ENCODE measurements at places on chromosomes 11 and 22.

DNA sequence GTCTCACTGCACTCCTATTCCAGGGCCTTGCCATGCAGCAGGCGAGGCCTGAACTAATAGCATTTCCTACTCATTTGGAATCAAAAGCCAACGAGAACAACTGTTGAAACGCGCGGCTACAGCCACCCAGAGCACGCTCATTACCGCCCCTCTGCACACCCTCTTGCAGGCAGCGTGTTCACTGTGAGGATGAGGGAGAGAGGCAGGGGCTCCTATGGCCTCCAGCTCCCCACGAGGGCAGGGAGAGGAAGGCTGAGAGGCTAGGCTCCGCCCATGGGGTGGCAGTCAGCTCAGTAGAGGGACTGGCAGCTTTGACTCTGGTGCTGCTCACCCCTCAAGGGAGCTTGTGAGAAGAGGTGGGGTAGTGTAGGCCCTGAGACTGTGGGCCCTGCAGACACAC is 26.2 kb downstream of the LMO1 start:
- no peak for DNase-seq

DNA sequence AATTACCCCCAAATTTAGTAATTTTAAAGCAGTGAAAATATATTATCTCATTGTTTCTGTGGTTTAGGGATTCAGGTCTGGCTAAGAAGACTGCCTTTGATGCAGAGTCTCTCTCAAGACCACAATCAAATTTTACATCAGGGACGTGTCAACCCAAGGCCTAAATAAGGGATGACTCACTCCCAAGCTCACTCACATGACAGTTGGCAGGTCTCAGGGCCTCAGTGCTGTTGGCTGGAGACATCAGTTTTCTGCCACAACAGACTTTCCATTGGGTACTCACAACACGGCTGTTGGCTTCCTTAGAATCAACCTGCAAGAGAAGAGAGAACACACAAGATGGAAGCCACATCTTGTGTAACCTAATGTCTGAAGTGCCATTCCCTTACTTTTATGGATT is 377.3 kb downstream of the FAM181B start:
- DNase-seq = no peak

- no peak for DNase-seq
Observed at GRCh38 chr22:45434981-45435380, 21.5 kb downstream of the RIBC2 start.

GRCh38 chr11:104623518-104623917 is 274.7 kb downstream of the CASP12 start:
- DNase-seq = no peak

GRCh38 chr22:31367426-31367825 is 21.3 kb upstream of the PATZ1 start:
- no peak for DNase-seq

DNA sequence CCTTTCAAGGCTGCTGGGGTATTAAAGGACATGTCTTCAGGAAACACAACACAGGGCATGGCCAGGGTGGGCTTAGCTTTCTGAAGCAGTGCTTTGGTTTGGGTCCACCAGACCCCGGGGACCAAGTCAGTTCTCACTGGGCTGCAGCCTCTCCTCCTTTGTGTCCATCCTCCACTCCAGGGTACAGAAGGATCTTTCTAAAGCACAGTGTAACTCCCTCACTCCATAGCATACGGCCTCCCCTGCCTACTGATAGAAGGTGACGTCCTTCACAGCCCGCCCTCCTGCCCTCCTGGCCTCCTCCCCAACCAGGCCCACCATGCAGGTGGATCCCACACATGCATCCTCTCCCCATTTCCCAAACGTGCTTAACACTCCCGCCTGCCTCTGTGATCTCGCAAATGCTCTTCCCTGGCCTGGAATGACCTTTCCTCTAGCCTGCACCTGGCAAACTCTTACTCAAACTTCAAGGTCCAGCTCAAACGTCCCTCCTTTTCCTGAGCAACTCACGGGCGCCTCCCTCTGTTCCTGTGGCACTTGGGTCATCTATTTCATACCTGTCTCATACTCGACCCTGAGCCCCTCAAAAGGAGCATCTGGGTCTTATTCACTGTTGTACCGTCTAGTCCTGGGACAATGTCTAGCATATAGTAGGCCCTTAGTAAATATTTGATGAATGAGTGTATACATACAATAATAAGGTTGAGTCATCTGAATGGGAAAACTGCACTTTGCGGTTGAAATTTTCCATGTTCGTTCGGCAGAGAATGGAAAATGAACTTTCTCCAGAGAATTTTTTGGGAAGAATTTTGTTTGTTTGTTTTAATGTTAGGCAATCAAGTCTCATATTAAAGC is 187.7 kb downstream of the EFCAB6 start:
- DNase-seq = no peak

GRCh38 chr22:42500836-42501179 is 18.8 kb downstream of the RRP7A start:
- DNase-seq = no peak

GRCh38 chr11:68840661-68841653 is 759 bp downstream of the CPT1A start:
- DNase-seq = no peak

DNA sequence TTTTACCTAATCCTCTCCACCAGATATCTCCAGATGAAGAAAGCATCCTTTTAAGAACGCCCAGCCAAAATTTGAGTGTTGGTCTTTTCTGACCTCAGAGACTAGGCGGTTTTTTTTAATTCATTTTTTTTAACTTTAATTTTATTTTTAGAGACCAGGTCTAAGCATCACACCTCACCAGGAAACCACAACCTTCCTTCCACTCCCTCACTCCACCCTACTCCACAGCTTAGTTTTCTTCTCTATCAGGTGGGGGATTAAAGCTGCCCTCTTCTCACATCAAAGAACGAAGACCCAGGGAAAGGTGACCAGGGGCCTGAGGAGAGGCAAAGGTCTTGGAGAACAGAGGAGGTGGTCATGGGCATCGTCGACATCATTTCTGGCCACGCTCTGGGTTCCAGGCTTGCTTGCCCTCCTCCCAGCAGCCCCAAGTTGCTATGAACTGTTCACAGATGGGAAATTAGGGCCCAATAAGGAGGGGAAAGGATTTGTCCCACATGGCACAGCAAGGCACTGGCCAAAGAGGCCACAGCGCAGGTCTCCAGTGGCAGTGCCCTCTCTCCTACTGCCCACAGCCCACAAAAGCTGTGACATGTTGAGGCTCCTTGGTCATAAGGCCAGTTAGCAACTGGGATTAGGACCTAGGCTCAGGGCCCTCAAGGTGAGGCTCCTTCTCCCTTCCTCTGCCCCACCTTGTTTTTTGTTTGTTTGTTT is 1.4 kb upstream of the PEX16 start:
- DNase-seq = no peak

GRCh38 chr11:126452241-126453101 is 97.0 kb downstream of the ST3GAL4 start:
- DNase-seq = no peak

GRCh38 chr11:387193-387793 is 6.7 kb upstream of the PKP3 start:
- no peak for DNase-seq

DNA sequence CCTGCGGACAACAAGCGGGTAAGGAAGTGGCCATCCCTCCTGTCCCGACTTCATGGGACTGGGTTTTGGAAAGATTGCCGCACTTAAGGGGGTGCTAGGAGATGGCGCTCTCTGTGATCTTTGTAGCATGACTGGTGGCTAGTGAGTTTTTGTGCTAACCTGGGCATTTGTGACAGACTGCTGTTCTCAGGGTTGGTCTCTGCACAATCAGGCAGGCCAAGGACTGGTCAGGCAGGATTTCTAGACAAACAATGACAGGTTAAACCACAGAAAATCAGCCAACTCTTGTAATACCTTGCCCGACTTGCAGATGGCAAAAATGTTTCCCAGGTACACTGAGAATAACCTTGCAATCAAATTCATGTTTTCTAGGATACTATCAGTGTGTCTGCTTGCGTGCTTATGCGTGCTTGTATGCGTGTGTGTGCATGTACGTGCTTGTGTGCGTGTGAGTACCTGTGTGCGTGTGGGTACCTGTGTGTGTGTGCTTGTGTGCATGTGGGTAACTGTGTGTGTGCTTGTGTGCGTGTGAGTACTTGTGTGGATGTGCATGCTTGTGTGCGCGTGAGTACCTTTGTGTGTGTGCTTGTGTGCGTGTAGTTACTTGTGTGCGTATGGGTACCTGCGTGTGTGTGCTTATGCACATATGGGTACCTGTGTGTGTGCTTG is 25.6 kb upstream of the SORL1-AS1 start:
- DNase-seq = no peak

- DNase-seq = no peak
Observed at GRCh38 chr11:95922099-95922498, 1.8 kb downstream of the MTMR2 start.

GRCh38 chr11:2933375-2934020 is 4.3 kb upstream of the PHLDA2 start:
- peak; percentile 96 for DNase-seq

DNA sequence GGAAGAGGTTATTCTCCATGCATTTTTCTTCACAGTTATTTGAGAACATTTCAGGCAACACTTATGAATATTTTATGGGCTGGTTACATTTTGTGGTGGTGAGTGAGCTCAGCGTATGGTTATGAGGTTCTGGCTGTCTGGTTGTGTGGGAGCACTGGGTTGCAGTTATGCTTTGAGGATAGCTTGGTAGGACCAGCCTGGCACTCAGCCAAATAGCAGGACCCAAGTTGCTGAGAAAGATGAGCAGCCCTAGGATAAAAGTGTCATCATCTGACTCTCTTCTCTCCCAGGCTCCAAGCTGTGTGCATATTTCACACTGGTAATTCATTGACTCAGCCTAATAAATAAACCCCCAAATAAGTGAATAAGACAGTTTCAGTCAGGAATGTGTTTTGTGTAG is 8.1 kb upstream of the SRSF8 start:
- DNase-seq = no peak

- no peak for DNase-seq
Observed at GRCh38 chr11:102837646-102838045, 5.8 kb downstream of the MMP3 start.

GRCh38 chr22:46875089-46875488 is 112.6 kb downstream of the TBC1D22A start:
- no peak for DNase-seq

DNA sequence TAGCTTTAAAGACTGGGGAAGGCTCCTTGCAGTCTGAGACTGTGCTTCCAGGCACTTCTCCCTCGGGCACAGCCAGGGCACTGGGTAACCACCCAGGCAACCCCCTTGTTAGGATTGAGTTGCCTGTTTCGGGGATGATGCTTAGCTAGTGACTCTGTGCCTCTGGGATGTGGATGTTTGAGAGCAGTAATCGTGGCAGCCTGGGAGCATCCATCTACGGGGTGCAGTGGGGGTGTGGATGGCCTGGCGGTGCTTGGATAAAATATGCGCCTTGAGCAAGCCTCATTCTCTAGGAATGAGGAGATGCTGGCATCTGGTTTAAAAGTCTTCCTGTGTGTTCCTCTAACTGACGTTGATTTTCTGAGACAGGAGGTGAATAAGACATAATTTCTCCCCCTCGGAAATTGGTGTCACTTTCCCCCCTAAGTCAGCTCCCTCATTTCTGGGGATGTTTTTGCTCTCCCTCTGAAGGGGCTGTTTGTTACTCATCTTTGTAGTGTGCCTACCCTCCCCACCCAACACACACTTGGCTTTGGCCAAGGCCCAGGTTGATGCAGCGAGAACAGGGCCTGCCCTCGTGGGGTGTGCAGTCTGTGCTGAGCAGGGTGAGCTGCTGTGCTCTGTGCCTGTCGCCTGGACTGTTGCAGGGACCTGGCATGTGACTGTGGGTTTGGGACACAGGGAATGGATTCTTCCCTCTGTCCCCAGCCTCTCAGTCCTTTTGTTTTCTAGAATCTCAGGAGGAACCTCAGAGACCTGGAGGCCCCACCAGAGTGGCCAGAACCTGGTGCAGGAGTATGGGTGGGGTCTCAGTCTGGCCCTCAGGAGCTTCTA is 2.0 kb downstream of the GNAZ start:
- DNase-seq = peak; percentile 56

DNA sequence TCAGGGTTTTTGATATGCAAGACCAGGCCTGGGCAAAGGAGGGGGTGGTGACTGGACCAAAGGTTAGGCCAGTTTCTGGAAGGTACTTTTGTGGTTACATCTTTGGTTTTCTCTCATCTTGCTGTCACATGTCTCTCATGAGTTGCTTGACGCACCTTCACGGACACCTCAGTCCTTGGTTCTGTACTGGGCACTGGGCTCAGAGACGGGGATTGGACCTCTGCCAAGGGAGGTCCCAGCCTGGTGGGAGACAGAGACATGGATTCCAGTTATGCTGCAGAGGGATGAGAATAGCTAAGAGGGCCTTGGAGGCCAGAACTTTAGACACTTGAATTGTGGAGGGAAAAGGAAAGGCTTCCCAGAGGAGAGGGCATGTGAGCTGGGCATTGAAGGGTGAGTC is 1.7 kb downstream of the USP35 start:
- no peak for DNase-seq

DNA sequence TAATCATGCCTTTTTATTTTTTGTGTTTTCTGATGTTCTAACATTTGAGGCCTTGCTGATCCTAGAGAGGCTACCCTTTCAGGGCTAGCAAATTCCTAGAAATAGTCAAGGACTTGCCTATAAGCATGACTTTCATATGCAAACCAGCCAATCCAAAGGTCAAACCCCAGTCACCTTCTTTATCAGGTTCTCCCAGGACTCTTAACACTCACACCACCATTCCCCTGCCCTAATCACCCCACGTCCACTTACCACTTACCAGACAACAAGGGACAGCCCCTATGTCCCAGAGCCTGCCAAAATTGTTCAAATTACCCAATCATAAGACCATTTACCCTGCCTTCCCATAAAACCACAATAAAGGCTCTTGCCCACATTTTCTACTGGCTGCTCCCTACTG is 1339.8 kb downstream of the LRRC4C start:
- no peak for DNase-seq

- no peak for DNase-seq
Observed at GRCh38 chr22:47393191-47393590, 630.7 kb downstream of the TBC1D22A start.

GRCh38 chr11:73306069-73306841 is 1.8 kb upstream of the ARHGEF17 start:
- no peak for DNase-seq

- DNase-seq = no peak
Observed at GRCh38 chr22:20882855-20883254, 24.0 kb downstream of the SNAP29 start.

GRCh38 chr22:19687561-19688300 is 26.6 kb upstream of the SEPTIN5 start:
- no peak for DNase-seq

DNA sequence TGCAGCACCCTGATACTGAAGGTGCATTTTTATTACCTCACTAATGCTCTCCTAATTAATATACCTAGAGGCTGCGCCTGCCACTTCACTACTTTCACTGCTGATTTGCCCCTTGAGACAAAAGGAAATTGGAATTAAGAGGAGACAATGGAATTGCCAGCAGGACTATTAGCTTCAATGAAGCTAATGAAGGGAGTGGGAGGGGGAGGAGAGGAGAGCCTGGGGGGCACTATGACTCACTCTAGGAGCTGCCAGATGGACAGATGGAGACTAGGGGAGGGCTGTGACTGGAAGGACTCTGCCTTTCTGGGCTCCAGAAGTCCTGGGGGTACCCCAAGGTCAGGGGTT is 102.8 kb upstream of the DRD2 start:
- DNase-seq = no peak
